ENCODE measurements at places on chromosomes 11 and 22.

DNA sequence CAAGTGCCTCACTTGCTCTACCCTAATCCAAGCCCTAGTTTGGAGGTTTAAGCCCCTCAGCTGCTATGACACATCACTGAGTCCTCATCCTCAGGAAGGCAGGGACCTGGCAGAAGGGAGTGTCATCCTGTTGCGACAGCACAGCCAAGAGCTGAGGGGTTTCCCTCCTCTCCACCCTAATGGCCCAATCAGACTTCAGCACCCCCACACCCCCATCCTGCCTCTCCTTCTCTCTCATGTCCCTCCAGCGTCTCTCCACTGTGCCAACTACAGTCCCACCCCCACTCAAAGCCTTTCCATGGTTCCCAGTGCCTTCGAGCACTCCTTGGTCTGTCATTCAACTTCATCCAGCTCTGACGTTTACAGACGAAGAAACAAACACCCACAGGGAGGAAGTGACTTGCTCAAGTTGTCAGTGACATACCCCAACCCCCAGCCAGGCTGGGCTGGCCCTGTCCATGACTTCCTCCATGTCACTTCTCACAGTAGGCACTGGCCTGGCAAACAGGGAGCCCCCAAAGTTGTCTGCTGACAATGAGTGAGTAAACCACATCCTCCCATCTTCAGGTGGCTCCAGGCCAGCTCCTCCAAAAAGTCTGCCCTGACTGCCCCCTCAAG lies 15.6 kb downstream of the ARAP1 start:
- DNase-seq = peak; percentile 73

GRCh38 chr11:112761911-112762706 lies 199.1 kb upstream of the NCAM1 start:
- DNase-seq = no peak

DNA sequence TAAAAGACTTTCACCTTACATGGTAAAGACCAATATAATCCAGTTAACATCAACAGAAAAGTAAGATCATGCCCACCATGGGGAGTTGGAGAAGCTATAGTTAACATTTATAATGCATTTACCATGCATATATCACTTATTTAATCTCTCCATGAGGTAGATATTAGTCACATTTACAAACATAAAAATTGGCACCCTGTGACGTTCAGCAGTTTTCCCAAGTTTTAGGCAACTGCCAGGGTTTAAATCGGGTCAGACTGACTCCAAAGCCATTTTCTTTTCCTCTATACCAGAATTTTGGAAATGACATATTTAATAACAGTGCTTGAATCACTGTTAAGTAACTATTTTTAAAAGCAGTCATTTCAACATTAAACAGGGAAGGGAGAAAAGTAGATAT lies 266.3 kb downstream of the DDX10 start:
- DNase-seq = peak; percentile 59

- DNase-seq = no peak
Measured at GRCh38 chr11:1293619-1294015, 15.8 kb downstream of the TOLLIP start.

DNA sequence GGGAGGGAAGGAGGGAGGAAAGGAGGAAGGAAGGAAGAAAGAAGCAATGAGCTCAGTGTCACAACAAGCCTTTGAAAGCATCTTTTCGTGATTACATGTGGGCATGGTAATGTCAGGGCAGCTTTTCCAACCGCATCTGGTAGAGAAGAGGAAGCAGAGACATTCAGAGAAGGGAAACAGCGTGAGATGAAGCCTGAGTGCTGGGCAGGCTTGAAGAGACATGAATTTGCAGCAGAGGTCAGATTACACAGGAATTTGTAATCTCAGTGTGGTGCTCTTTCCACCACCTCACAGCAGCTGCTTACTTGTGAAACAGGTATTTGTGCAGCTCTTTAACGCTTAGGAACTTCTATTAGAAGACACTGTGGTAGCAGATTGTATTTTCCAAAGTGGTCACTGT lies 289.5 kb upstream of the C11orf87 start:
- no peak for DNase-seq

- no peak for DNase-seq
Measured at GRCh38 chr11:125155100-125155444, 9.5 kb upstream of the PKNOX2 start.

- peak; percentile 92 for DNase-seq
Measured at GRCh38 chr11:38460896-38461295, 1862.9 kb upstream of the RAG2 start.

- DNase-seq = peak; percentile 42
Measured at GRCh38 chr11:1652771-1653540, 23.4 kb downstream of the KRTAP5-5 start.

GRCh38 chr11:64726211-64726641 lies 3.2 kb upstream of the NRXN2 start:
- no peak for DNase-seq

- no peak for DNase-seq
Measured at GRCh38 chr11:125281831-125282595, 117.5 kb downstream of the PKNOX2 start.

DNA sequence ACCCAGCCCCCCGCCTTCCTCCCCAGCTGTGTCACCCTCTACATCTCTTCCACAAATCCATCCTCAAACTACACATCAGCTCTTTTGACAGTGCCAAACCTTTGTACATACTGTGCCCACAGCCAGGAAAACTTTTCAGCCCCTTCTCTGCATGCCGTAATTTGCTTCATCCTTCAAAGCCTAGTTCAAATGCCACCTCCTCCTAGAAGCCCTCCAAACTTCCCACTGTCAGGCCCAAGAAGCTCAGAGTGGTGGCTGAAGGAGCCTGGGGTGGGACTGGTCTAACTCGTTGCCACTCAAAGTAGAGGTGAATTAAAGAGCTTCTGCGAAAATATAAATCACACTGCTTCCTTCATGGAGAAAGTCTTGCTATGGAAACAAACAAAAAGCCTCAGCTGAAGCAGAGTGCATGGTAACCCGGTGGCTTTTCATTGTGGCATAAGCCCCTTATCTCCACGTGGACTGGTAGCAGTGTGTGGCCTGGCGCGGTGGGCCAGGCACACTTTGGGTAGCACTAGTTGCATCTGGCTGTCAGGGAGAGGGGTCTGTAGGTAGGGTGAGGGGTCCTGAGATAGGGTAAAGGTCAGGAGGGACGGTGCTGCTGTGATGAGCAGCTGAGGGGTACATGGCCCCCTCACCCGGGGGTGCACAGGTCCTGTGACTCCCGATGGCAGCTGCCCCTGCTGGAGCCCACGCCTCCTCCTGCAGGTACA lies 76.9 kb downstream of the MYO7A start:
- no peak for DNase-seq

DNA sequence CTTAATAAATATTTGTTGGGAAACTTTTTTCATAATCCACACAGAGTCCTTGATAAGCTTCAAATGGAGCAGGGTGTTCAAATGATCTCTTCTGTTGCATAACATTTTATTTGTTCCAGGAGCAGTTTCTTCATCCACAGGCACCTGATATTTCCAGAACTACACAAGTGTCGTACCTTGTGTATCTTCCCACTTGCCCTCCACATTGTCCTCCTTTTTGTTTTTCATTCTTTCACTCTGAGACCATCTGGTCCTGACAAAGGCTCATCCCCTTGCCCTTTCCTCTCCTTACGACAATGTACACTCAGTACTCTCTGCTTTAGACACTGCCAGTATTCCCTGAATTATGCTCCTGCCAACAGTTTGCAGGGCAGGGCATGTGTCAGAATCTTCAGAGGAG lies 5.2 kb upstream of the AMOTL1 start:
- DNase-seq = no peak

DNA sequence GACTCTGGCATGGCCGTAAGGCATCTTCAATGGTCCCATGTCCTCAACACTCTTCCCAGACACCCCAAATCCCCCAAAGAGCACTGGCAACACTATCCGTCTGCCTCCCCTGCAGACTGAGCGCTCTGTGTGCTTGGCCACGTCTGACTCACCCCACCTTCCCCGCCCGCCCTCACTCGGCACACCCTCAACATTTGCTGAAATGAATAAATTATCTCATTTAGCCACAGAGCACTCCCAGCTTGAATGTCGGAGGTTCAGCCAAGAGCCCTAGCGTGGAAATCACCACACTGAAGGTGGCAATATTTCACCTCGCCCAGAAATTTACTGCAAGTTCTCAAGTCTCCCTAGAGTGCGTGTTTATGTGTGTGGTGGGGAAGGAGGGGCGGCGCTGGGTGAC lies 46.6 kb upstream of the TCF20 start:
- DNase-seq = peak; percentile 46

GRCh38 chr11:12915093-12915492 lies 94.0 kb upstream of the RASSF10 start:
- DNase-seq = no peak

DNA sequence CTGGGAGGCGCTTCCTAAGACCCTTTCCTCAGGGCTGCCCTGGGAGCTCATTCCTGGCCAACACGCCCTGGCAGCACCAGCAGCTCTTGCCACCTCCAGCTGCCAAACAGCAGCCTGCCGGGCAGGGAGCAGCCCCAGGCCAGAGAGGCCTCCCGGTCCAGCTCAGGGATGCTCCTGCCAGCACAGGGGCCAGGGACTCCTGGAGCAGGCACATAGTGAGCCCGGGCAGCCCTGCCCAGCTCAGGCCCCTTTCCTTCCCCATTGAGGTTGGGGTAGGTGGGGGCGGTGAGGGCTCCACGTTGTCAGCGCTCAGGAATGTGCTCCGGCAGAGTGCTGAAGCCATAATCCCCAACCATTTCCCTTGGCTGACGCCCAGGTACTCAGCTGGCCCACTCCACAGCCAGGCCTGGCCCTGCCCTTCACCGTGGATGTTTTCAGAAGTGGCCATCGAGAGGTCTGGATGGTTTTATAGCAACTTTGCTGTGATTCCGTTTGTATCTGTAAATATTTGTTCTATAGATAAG lies 7.6 kb downstream of the SLC39A13 start:
- DNase-seq = peak; percentile 95

DNA sequence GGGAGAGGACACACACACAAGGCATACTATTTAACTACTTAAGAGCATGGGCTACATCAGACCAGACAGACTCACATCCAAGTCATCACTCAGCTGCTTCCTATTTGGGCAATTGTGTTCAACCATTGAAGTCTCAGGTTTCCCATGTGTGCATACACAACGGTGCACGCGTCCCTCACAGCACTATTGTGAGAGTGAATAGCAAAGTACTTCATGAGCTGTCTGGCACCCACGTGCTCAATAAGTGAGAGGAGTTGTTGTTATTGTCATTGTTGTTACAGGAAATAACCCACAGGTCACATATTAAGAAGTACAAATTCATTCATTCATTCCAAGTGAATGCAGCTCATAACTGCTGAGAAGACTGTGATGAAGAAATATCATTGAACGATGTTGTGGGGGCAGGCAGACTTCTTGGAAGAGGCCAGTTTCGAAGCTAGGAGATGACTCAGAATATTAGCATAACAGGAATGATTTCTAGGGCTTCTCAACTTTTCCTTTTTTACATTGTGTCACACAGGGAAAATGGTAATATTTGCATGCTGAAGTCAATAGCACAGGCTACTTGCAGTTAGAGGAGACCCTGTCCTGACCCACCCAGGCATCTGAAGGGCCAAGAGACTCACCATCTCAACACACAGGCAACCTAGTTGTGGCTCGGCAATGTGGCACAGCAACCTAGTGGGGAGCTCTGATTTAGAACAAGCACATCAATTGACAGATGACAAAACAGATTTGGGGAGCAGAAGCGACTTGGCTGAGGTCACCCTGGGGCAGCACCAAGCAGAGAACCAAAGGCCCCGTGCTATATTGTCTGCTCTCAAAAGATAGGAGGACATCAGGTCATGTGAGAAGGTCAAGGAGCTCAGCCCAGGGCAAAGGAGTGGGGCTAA lies 606.0 kb downstream of the BUD13 start:
- peak; percentile 65 for DNase-seq

- no peak for DNase-seq
Measured at GRCh38 chr11:73386016-73386415, 9.8 kb downstream of the RELT start.

- DNase-seq = peak; percentile 19
Measured at GRCh38 chr11:124867700-124868099, 2.5 kb downstream of the ROBO3 start.

GRCh38 chr11:119338318-119338890 lies 2.3 kb downstream of the C1QTNF5 start:
- no peak for DNase-seq

DNA sequence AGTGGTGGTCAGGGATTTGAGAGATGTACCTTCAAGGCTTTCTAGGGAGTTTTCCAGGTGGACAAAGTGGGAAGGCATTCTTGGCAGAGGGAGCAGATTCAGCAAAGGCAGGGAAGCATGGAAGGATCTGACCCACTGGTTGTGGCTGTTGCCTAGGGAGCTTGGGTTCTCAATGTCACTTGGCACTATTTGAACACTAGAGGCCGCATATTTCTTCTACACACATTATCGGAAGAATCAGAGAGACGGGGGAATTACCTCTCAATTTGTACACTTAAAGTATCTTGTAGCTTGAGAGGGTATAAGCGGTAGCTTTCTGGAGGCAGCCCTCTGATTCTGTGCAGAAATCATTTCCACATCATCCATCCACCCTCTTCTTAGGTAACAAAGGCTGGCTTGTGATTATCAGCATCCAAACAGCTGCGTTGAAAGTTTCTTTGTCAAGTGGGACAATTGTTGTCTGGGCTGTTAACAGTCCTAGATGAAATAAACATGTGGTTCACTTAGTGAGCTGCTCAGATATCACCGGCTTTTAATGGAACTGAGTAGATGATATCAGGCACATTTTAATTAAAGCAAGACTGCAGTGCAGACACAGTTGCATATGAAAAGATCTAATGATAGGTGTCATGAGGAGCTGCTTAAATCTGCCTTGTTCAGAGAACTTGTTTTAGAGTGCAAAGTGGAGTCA lies 2.6 kb downstream of the NELL1 start:
- no peak for DNase-seq

- DNase-seq = no peak
Measured at GRCh38 chr11:13680501-13681264, 12.2 kb downstream of the FAR1 start.

- no peak for DNase-seq
Measured at GRCh38 chr11:15840966-15841365, 515.4 kb downstream of the SOX6 start.

All from fibroblast of skin of right biceps (primary cell).